ENCODE measurements at places on chromosomes 16 and 17. TPM values are rescaled to one million over a fixed set of nuclear protein-coding genes. Genes with fewer than 3 reads are reported as not detected.

DNA sequence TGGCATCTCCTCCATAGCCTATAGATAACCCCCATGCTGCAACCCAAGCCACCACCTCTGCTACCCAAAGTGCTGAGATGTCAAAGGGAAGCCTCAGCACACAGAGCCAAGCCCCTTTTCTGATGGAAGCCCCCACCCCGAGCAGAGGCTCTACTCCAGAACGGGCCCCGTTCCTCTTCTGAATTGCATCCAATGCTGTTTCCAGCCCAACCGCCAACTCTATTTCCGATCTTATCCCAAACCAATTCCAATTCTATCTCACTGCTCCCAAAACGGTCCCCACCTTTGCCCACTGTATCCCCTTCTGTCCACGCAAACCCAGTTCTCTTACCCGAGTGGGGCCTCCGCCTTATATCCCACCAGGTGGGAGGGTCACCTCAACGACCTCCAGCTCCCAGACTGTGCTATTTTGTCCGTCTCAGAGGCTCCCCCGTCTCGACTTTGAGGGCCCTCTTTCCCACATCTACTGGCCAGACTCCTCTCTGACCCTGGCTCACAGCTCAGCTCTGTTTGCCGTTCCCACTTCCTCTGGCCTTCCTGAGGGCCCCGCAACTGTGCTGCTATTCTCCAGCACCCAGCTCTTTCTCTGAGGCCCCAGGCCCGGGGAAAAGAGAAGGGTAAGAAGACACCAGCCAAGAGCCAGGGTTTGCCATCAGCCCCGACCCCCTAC is 487 bp downstream of the SRL start:
- no peak for DNase-seq

DNA sequence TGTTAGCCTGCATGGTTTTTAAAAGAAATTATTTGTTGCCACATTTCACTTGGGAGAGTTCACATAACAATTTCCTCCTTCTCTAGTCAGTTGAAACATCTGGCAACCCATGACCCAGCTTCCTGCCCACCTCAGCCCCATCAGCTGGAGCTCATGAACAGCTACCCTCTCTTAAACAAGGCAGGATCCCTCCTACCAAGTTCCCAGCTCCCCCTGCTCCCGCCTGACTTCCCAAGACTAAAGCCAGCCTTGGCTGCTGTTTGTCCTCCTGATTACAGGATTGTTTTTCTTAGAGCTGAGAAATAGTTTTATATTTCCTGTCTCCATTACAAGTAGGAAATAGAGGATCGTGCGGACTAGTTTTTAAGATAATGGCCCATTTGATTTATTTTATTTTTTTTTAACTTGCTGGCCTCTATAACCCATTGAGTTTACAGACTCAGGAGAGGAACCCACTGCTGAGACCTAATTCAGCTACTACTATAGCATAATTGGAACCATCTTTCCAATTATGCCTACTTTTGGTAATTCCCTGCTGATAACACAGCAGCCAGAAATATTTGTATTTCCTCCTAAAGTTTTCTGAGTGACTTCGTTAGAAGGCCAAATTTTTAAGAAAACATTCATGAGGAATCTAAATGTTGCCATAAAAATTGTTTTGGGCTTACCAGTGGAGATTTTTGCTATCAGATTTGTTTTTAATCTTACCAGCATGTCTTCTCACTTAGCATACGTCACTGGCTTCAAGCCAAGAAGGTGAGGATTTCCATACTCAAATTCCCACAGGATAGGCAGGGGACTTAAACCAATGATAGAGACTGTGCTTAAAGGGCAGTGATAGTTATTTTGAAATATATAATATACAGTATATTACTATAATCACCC is 90.0 kb downstream of the ELAC2 start:
- DNase-seq: no peak

Gene CHRNE
- total RNA-seq: 0.33 TPM

DNA sequence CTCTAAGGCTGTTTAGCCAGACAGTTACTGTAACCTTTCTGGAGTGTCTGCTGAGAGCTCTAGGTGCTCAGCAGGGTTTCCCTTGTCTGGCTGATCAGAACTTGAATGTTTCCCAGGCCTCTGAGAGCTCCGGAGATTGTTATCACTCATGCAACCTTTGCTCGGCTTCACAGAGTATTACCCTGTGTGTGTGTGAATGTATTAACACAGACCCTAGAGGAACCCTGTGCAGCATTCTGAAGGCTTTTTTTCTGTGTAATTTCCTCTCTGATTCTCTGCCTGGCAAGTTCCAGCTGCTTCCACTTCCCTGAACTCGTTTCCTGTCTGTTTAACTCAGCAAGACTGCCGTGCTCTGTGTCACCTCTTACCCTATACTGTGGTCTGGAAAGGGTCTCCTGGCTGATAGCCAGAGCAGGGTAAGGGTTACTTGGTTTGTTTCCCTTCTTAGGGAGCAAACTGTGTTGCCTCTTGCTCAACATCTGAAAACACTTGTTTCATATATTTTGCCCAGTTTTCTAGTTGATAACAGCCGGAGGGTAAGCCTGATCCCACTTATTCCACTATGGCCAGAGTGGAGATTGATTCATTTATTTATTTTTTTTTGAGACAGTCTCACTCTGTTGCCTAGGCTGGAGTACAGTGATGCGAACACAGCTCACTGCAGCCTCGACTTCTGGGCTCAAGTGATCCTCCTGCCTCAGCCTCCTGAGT is 21.7 kb downstream of the PRMT7 start:
- DNase-seq: no peak

Gene TBC1D3
- total RNA-seq: not detected

Data from body of pancreas (tissue), 4 donors.